Retina (tissue), 1 donor: ENCODE measurements at places on chromosomes 1 and 21.
A peak's percentile ranks its signal among the peaks of the same experiment; 100 is the strongest.

DNA sequence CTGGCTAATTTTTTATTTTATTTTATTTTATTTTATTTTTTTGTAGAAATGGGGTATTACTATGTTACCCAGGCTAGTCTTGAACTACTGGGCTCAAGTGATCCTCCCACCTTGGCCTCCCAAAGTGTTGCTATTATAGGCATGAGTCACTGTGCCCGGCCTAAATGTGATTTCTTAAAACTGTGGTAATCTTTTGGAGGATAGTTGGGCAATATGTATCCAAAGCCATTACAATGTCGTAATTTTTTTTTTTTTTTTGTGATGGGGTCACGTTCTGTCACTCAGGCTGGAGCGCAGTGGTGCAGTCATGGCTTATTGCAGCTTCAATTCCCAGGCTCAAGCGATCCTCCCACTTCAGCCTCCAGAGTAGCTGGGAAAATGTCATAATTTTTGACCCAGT lies 14.2 kb downstream of the ETV3L start:
- DNase-seq: no peak

DNA sequence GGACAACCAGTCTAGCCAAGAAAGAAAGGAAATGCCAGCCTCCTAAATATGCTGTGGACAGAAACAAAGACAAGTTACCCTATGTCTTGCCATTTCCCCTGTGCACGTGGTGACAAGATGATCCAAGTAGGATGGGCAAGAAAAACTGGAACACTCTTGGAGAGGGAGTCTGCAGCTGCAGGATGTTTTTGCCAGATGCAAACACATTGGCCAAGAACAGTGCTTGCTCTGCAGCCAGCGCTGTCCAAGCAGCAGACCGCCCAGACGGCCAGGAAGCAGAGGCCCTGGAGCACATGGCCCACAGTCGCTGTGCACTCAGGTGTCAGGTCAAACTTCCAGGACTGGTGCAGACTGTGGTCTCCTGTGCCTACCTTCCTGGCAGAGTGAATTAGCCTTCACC lies 189.3 kb downstream of the SLC35F3 start:
- no peak for DNase-seq

DNA sequence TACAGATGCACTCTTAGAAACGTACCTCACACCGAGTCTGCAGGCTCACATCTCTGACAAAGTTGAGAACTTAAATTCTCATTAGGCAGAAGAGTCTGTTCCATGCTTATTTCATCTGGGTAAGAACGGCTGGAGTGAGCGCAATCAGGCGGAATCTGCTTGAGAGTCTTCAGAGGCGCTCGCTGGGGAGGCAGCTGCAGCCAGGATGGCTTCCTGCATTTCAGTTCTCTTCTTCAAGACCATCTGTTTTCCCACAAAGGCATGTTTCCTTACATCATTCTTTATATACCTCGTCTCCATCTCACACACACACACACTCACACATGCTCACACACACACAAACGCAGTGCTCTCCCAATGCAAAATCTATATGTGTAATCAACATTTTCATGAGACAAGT lies 497.1 kb downstream of the AJAP1 start:
- DNase-seq: no peak

GRCh38 chr21:44993321-44994046 lies 53.7 kb downstream of the SLX9 start:
- DNase-seq: no peak

DNA sequence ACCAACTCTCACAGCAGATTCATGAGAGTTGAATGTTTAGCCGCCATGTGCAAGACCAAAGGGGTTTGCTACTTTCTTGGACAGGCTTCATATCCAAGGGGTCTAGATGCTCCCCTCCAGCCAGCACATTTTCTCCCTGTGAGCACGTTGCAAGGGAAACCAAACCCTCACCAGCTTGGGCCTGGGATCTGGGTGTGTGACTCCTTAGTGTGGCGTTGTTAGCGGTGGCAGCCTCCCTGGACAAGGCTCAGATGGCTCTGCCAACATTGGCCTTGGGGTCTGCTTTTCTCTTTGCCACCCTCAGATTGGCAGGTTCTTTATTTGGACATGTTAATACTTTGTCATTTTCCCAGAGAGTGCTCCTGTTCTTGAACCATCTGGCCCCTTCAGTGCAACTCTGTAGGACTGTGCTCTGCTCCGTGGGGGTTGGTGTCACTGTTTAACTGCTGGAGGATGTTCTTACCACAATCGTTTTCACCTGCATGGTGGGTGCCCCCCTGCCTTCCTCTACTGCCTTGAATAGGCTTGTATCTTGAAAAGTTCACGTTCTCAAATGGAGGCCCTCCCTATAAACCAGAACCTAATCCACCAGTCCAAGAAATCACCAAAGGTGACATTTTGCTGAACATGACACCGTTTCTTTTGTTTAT lies 13.4 kb downstream of the ABCG1 start:
- no peak for DNase-seq

DNA sequence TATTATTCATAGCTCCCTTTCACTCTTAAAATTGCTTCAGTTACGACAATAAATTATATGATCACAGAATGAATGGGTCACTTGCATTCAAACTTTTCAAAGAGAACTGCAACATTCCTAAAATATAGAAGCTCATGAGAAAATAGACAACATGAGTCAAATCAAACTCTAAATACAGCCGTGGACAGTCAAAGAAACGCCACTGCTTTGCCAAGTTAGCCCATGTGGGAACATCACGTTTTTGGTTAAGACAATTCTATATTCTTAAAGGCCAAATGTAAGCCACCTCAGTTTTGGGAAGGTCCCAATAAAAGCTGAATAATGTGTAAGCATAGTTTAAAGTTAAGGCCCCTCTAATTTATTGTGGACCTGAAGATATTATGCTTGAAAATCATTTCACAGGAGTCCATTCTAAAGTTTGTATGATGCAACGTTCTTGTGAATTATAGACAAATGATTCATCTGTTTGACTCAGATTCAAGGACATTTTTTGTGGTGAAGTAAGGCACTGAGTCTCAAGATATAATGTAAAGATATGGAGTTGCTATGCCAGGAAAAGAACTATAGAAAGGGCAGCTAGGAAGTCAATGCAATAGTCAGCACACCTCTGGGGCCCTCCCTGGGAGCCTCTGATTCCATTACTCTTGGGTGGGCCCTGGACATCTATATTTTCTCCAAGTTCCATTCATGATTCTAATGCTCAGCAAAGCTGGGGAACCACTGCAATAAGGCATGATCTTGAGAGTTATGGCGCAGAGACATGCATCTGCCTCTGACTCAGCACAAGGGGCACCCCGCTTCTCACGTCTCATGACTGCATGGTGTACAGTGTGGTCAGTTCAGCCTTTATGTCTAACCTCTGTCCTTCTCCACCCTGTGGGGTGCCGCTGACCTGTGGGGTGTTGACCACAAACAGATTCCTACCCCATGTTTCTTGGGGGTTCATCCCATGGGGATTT lies 33.9 kb downstream of the ETS2 start:
- DNase-seq: no peak

DNA sequence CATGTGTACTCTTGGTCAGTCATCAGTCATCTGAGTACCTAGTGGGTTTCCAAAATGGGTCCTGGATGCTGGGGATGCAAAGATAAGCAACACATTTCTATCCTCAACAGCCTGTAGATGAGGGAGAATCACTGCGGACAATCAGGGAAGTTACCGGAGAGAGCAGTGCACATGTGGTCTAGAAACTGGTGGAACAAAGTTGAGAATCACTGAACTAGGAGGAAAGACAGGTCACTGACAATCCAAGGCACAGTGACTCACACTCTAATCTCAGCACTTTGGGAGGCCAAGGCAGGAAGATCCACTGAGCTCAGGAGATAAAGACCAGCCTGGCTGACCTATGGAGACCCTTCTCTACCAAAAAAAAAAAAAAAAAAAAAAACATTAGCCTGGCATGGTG lies 31.4 kb upstream of the LGALS8 start:
- DNase-seq: no peak

DNA sequence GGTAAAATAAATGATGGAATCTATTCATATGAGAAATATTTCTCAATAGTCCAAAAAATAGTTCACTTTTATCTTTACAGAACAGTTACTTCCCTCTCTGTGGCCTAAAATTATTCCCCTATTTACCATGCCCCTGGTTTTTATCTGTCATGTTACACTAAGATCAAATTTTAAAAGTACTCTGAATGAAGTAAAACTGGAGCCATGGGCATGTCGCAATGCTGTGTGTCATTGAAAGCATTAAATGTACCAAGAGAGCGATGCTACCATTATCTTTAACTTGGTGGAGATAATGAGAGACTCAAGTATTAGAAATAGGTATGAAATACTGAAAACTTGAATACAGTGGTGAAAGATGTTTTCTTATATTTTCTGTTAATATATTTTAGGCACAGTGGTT lies 146.2 kb downstream of the KCNT2 start:
- no peak for DNase-seq

DNA sequence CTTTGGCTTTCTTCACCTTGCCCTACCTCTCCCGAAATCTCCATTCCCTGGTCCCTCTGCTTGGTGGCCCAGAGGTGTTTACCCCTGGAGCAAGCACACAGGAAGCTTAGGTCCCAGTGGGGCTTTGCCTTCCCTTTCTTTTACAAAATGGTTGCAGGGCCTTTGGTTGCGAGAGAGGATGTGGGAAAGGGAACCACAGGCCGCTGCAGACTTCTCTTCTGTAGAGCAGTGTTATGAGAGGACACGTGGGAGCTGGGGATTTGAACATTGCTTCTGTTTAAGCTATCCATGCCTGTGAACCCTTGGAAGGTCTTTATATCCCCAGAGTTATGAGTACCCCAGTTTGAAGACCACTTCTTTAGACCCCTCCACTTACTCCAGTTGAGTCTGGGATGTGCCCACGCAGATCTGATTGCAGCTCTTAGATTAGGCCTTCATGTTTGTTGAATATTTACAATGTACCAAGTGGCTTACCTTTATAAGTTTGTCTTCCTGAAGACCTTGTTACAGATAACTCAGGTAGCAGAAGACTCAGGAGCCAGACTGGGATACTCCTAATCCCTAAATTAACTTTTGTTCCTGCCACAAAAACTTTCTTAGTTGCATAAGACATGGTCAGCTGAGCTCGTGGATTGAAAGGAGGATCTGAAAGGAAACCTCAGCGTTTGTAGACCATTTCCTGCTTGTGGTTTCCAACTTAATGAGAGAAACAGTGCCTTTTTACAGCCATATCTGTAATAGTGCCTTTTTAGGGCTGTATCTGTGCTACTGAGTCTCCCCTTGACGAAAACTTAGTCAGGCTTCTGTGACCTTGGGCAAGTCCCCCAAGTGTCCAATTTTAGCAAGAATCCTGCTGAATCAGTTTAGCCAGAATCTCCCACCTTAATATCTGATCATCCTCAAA lies 21.9 kb upstream of the IVNS1ABP start:
- DNase-seq: no peak

GRCh38 chr1:151311589-151312331 lies 15.5 kb downstream of the PI4KB start:
- DNase-seq: no peak

- peak; percentile 88 for DNase-seq
Measured at GRCh38 chr1:33430692-33431593, at the start of gene PHC2. Gene PHC2, minus strand, starts transcription at chr1:33431095. Its CDS starts 55,556 bp downstream, at chr1:33375539.

DNA sequence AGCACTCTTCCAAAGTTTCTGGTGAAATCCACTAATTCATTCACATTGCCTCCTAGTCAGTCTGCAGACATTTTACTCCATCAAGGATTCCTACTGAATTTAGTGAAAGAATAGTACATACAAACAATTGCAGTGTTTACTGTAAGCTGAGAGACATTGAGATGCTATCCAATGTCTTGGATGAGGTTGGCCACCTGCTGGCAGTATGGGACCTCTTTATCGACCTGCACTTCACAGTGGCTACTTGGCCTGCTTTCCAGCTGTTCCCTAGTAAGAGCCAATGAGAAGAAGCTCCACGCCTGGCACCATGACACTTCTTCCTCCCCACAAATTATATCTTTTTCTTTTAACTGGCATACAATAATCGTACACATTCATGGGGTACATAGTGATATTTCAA lies 51.5 kb upstream of the LRIF1 start:
- no peak for DNase-seq

- no peak for DNase-seq
Measured at GRCh38 chr1:244065063-244065793, 14.1 kb downstream of the ZBTB18 start.

- DNase-seq: no peak
Measured at GRCh38 chr1:158996998-158997397, 12.7 kb upstream of the IFI16 start.

DNA sequence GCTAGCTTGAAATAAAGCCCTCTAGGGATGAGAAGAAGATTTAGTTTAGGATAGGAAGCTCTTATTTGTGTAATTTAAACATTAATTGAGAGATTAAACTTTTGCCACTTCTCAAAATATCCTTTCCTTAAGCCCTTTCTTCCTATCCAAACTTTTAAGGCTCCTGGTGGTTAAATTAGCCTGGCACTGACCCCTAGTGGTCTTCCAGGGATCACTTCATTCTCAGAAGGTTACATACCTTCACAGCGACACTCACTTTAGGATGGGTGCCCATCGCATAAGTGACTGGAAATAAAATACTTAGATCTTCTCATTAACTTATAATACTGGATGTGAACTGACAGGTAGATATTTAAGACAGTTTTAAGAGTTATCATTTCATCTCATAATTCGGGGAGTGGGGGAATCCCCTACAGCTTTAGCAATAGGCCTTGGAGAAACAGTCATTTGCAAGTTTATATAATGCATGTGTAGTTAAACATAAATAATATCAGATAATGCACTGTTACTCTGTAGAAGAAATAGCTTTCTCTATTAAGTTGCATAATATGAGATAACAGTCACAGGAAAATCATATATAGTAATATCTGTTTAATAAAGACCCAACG lies 7.4 kb downstream of the LHX9 start:
- DNase-seq: peak; percentile 32

DNA sequence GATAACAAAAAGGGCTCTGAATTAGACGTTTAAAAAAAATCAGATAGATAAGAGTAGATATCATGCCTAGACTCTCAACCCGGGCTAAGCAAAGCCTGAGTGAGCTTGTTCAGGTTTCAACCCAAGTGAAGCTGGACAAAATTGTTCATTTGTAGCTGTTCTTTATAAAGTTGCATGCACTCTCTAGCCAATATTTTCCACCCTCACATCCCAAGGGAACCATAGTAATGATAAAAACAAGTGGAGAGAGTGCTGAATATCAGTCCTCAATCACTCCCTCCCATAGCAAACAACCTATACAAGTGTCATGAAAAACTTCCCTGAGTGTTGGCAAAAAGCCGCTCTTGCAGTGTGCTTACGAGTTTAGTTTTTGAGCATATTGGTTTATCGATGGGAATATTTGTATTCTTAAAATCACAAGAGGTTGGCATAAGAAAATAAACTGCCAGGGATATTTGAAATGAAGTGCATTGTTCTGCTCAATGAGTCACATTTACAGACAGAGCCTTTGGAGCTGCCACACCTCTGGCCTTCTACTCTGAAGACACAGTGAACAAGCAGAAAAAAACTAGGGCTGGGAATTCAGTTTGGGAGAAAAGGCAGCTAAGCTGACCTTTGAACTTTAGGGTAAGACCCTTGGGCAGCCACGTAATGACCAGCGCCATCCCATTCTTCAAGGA lies 2.2 kb upstream of the CLCA2 start:
- no peak for DNase-seq
